Fibroblast of skin of right quadriceps (primary cell): ENCODE measurements at places on chromosomes 4 and X.

GRCh38 chr4:6104541-6105130 lies 86.4 kb upstream of the C4orf50 start:
- DNase-seq: no peak

- no peak for DNase-seq
Measured at GRCh38 chrX:50093625-50094024, 107.2 kb downstream of the AKAP4 start.

GRCh38 chr4:169439244-169439643 lies 168.5 kb upstream of the SH3RF1 start:
- no peak for DNase-seq

DNA sequence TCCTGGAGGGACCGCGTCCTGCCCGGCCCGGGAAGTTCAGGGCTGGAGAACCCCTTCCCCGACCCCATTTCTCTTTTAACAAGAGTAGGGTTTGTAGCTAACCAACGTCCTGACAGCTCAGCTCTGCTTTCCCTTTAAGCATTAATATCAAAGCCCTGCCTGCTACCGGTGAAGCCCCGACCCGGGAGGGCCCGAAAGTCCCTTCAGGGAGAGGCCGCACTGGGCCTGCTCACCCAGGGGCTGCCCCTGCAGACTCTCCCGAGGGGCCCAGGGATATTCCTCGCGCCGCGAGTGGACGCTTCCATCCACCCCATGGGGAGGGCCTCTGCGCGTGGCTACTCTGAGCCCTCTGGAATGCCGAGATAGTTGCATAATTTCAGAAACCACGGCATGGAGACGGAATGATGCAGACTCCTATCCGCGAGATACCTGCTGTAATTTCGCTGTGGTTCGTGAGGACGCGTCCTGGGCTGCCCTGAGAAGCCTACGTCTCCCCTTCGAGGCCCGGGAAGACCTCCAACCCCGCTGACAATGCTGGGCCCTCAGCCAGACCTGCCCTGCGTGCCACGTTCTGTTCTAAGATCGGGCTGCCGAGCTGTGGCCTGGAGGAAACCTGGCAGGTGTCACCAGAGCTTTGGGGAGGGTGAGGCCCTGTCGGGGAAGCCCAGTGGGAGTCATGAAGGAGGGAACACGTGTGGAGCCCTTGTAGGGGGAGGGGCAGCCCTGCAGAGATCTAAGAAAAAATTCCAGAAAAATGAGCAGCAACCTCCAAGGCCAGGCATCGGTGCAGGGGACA lies 999 bp upstream of the CTBP1 start:
- DNase-seq: peak; percentile 48

GRCh38 chrX:111110098-111110775 lies 14.2 kb downstream of the PAK3 start:
- no peak for DNase-seq

- DNase-seq: peak; percentile 63
Measured at GRCh38 chrX:154374313-154375155, at the start of gene FLNA. FLNA (minus strand) TSS chrX:154374634; CDS start chrX:154371245, 3,389 bp downstream.

GRCh38 chrX:108134724-108135123 lies 43.1 kb downstream of the ATG4A start:
- no peak for DNase-seq

DNA sequence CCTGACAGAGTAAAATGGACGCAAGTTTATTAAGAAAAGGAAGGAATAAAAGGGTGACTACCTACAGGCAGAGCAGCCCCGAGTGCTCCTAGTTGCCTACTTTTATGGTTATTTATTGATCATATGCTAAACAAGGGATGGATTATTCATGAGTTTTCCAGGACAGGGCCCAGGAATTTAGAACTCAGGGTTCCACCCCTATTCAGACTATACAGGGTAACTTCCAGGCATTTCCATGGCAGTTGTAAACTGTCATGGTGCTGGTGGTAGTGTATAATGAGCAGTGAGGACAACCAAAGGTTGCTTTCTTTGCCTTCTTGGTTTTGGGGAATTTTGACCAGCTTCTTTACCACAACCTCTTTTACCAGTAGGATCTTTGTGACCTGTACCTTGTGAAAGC lies 27.7 kb upstream of the CXCL3 start:
- DNase-seq: no peak

DNA sequence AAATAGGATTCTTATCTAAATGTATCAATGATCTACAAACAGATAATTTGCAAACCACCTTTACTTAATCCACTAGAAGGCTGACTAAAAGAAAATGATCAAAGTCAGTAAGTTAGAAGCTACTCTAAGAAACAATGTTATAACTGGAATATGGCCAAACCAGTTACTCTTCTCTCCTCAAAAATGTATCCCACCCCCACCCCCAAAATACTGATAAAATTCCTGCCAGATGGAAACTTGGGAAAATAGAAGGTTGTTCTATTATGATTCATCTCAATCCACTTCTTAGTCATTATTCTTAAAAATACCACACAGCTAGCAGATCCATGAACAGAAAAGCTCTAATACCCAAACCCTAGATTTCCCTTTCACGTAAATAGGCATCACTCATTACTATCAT lies 206.4 kb downstream of the KLHL13 start:
- DNase-seq: peak; percentile 2

DNA sequence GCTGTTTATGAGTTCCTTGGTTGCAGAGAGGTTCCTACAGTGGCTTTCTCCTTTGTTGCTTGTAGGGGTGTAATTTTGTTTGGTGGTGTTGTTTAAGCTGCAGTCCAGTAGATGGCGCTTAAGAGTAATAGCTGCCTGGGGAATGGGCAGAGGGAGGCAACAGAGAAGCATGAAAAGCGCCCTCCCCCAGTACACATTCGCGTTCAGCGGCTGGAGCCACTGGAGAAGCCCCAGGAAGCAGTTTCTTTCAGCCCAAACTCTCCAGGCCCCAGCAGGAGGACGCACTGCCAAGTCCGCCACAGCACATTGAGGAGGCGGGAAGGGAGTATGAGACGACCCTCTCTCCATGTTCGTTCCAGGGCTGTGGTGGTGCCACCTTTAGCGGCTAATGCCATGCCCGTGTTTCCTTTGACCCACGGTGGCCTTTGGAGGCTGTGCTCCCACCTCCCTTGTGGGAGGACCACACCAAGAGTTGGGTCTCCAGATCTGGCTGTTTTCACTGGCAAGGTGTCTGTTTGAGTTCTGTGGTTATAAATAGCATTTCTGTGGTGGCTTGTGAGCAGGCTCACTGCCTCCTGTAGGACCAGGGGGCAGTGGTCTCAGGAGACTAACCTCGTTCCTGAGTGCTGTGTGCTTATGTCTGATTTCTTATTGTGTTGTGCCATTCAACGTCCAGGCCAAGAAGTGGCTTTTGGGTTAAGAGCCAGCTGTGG lies 252.3 kb downstream of the ARHGAP10 start:
- peak; percentile 55 for DNase-seq

DNA sequence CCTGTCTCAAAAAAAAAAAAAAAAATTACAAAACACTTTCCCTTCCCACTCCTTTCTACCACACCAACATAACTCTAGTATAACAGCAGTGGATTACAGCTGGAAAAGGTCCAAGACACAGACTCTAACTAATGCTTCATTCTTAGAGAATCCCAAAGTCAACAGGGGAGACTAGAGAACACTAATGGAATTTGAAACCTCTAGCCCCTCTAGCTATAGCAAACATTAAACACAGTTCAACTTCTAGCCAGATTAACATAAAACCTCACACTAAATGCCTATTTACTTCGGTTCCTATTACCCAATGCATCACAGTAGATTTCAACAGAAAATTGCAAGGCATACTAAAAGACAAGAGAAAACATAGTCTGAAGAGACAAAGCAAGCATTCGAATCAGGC lies 10.5 kb upstream of the DHX15 start:
- peak; percentile 55 for DNase-seq

DNA sequence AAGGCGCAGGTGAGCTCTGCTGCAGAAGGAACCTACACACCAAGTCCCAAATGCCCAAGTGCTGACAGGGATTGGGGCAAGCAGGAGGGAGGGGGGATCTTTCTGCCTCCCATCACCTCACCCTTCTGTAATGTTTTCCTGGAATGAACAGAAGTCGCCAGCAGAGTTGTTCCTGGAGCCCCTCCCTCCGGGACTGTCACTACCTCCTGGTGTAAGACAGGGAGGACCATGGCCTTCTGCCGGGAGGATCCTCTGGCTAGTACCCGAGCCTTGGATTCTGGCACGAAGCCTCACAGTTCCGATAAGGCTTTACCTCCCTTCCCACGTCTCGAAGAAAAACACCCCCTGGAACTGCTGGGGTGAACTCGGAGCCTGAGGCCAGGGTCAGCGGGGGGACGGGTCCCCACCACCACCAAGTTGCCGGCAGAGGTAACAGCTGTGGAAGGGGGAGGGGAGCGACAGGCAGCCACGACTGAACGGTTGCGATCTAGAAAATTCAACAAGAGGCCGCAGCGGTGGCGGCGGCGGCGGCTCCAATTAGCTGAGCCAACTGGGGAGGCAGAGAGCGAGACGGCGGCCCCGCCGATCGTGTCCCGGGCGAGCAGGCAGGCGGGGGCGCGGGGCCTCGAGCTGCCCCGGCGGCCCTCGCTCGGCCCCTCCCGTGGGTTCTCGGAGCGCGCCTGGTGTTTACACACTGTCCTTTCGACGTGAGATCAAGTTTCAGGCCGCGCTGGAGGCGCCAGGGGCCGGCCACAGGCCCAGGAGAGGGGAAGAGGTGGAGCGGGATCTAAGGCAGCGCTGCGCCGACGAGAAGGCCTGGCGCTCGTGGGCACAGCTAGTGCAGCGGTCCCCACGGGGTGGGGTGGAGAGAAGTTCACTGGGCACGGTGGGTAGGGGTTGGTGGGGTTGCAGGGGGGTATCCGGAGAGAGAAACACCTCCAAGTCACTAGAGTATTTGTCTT lies 53.7 kb upstream of the BCOR start:
- no peak for DNase-seq

- no peak for DNase-seq
Measured at GRCh38 chrX:152845618-152846240, 14.9 kb downstream of the NSDHL start.

DNA sequence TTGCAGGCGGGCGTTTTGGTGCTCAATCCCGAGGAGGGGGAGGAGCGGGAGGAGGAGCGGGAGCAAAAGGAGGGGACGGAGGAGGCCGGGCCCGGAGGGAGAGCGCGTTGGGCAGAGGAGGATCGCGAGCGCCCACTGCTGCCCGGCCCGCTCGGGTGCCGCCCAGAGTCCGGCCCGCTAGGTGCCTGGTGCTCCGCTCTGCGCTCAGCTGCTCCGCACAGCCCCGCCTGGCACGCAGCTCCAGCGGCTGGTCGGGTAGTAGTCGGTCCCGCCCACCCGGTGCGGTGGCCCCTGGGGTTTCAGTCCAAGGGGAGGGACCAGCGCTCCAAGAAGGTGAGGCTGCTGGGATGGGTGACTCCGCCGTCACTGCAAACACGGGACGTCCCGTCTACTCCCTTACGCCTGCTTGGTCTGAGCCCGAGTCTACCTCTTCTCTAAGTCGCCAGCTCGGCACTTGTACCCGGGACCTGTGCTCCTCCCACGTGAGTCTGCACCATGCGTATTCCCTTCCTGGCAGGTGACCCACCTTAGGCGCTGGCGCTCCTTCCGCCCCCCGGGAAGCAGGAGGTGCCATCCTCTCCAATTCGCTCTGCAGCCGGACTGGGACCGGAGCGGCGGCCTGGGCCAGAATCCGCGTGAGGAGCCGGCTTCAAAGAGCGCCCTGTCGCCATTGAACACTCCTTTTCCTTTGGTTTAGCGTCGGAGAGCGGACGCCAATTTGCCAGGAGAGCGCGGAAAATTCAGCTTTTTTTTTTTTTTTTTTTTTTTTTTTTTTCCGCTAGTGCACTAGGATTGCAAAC lies 405 bp upstream of the HS3ST1 start:
- DNase-seq: peak; percentile 34

- no peak for DNase-seq
Measured at GRCh38 chrX:136291824-136292223, 8.9 kb upstream of the ADGRG4 start.

DNA sequence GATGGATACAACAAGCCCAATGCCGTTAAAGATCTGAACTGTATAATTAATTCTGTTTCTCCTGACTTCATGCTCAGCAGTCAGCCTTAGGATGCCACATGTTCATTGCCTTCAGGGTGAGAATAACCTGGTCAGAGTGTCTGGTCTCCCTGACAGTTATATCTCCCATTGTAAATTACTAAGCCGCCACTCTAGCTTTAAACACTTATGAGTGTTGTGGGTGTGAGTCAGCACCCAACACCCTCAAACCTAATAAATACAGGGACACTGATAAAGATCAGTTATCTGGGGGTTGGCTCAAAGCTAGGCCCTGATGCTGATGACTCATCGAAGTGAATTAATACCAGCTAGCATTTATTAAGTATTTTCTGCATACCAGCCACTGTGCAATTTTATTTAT lies 64.9 kb upstream of the DYNLT3 start:
- peak; percentile 83 for DNase-seq

DNA sequence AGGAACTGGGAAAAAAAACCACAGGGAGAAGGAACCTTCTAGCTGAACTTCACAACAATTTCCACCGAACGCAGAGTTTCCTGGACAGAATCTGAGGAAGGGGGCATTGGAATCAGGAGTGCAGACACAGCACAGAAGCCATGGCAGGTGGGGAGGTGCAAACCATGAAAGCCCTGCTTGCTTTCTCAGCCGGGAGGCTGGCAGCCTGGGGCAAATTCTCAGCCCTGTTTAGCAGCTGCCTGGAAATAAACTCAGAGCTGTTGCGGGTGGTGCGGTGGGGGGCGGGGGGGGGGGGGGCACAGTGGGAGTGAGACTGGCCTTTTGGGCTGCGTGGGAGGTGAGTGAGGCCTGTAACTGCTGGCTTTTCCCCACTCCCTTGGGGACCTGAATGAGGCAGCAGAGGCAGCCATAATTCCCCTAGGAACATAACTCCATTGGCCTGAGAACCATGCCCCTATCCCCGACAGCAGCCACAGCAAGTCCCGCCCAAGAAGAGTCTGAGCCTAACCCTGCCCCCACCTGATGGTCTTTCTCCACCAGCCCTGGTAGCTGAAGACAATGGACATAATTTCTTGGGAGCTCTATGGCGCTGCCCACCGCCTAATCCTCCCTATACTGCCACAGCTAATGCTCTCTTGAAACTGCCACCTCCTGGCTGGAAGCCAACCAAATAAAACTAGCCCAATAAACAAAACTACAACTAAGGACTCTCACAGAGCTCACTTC lies 176.3 kb downstream of the FAM13A start:
- no peak for DNase-seq

- DNase-seq: no peak
Measured at GRCh38 chrX:94977562-94977961, 1303.6 kb downstream of the FAM133A start.

DNA sequence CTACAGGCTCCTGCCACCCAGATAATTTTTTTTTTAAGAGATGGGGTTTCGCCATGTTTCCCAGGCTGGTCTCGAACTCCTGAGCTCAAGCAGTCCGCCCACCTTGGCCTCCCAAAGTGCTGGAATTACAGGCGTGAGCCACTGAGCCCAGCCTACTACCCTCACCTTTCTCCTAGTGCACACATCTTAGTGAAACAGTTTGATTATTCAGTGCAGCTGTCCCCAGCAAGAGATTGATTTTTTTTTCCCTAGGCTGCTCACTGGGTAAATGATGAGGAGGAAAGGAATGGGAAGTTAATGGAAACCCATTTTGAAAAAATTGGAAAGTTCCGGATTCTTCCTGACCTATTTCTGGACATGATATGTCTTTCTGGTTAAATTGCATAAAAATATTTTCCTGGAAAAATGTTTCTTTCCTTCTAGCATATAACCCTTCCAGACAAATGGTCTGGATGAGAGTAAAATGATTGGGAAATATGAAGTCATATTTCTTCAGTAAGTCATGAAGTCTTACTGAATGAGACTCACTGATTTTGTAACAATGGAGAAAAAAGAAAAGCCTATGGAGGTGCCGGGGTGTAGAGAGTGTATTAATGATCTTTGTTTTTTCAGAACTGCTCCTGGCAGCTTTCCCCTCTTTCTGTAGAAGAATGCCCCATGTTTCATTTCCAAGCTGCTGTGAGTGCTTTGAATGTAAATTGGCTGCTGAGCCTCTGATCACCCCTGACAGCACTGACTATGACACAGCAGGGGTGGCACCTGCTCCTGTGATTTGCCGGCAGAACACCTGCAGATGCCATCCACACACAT lies 19.5 kb upstream of the ZNF41 start:
- DNase-seq: peak; percentile 63
